Stimulated activated CD8-positive, alpha-beta memory T cell treated with anti-CD3 and anti-CD28 coated beads, Interleukin-2, amount 100 ng/mL, for 1 hour (primary cell): ENCODE measurements at places on chromosomes 12 and 14.

DNA sequence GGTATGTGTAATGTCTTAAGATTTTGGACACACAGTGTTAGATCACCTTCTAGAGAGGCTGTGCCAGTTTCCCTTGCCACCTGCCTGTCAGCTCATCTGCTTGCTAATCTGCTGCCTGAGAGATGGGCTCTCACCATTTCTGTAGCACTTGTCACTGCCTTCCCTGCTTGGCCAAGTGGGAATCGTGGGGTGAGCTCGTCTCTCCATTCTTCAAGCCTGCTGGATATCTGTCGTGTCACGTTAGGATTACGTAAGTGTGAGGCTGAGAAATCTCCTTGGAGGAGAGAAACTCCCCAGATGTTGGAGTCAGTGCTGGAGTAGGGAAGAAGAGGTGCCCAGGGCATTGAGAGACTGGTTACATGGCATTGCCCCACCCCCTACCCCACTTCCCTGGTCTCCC is 8.6 kb upstream of the RPH3A start:
- DNase-seq: no peak

DNA sequence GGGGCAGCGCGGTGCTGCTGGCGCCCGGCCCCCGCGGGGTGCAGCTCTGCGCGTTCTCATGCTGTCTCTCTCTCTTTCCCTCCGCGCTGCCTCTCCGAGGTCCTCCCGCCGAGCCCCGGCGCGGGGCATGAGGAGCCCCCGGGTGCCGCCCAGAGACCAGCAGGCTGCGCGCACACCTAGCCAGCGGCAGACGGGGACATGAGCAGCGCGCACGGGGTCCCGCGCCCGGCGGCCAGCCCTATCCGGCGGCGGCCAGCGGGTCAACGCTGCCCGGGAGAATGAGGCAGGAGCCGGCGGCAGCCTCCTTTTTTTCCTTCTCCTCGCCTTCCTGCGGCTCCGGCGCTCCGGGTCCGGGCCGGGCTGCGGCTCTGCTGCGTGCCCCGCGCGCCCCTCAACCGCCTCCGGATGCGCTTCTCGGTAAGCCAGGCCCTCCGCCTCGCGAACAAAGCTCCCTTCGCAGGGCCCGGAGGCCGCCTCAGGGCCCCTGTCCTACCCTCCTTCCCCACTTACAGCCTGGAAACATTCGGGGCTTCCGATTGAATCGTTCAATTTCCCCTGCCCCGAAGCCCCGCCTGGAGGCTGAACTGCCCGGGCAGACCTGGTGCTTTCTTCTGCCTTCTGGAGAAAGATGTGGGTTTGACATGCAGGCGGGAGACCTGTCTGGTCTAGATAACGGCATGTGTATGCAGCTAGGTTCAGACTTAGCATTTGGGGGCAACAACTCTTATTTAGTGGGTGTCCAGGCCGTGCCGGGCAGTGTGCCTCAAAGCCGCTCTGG is at the start of gene TUNAR:
Gene TUNAR (plus strand): TSS at position 72 of the 778 bp plus-strand sequence.
- DNase-seq: no peak

- no peak for DNase-seq
Observed at GRCh38 chr12:90280033-90280432, 571.4 kb upstream of the ATP2B1 start.

GRCh38 chr12:28132398-28132797 is 57.9 kb upstream of the CCDC91 start:
- no peak for DNase-seq

- DNase-seq: no peak
Observed at GRCh38 chr12:12358528-12358927, 1.6 kb downstream of the BORCS5 start.

DNA sequence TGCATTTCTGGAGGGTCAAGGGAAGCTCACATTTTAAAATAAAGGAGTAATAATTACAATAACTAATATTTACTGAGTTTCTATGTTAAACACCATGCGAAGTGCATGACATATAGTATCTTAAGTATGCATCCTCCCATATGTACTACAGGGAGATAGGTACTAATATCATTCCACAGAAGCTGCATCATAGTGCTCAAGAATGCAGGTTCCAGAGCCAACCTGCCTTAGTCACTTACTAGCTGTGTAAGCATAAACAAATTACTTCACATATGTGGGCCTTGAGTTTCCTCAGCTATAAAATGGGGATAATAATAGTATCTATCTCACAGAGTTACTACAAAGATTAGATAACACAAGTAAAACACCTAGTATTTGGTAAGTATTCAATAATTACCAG is 18.3 kb downstream of the ARMH4 start:
- no peak for DNase-seq

DNA sequence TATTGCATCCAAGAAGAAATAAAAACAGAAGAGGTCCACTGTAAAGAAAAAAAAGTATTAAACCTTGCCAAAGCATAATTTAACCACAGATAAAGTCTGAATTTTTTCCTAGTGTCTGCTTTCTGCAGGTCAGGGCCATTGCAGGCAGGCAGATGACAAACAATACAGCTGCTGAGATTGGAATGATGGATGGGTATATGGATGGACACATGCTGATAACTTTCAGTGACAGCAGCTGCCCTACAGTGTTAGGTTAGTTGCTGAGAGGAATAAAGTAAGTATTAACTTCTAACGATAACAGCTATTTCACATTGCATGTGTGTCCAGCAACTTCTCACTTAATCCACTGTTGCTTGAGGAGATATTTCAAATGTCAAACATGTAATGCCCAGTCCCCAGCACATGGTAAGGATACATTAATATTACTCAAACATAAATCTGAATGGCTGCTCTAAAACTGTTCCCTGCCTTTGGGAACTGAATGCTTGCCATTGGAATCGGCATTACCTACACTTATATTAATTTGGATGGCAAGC is 515.3 kb downstream of the RMST start:
- no peak for DNase-seq

GRCh38 chr12:79371226-79371625 is 319.5 kb downstream of the PAWR start:
- DNase-seq: no peak

- DNase-seq: no peak
Observed at GRCh38 chr14:22928237-22929103, 706 bp downstream of the PRMT5 start.

DNA sequence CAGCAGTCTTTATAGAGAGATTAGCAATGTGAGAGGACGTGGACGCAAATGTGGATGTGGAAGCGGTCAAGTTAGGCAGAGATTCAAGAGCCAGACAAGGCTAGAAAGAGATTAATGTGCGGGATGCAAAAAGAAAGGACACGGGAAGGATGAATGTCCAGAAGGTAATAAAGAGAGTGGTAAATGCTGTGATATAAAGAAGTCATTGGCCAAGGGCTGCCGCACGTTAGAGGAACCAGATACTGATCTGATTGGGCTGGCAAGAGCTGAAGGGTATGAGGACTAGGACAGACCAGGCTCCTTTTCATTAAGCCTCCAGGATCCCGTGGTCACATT is 59.5 kb downstream of the DHRS2 start:
- DNase-seq: no peak

GRCh38 chr12:5807090-5807414 is 138.0 kb downstream of the ANO2 start:
- DNase-seq: no peak

- DNase-seq: no peak
Observed at GRCh38 chr12:40137252-40137651, 31.4 kb upstream of the SLC2A13 start.

GRCh38 chr12:32365473-32366064 is 33.8 kb upstream of the FGD4 start:
- DNase-seq: peak; percentile 5

DNA sequence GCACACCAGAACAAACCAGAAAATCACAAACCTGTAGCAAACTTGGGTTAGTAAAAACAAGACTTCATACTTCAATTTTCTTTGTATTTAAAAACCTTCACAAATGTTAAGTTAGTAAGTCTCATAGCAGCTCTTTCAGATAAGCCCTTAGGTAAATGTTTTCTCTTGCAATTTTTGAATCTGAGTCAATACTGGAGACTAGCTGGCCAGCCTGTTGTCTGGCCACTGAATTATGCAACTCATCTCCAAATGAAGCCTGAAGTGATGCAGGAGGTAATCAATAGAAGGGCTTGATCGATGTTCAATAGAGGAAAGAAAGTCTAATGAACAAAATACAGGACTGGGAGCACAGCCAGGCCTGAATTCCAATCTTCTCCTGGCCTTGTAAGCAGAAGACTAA is 465.2 kb downstream of the LRIG3 start:
- no peak for DNase-seq

- DNase-seq: no peak
Observed at GRCh38 chr12:28065374-28065773, 92.8 kb upstream of the PTHLH start.

GRCh38 chr14:25588751-25589150 is 538.8 kb upstream of the STXBP6 start:
- DNase-seq: no peak

- DNase-seq: no peak
Observed at GRCh38 chr12:92299344-92299743, 153.7 kb upstream of the BTG1 start.

DNA sequence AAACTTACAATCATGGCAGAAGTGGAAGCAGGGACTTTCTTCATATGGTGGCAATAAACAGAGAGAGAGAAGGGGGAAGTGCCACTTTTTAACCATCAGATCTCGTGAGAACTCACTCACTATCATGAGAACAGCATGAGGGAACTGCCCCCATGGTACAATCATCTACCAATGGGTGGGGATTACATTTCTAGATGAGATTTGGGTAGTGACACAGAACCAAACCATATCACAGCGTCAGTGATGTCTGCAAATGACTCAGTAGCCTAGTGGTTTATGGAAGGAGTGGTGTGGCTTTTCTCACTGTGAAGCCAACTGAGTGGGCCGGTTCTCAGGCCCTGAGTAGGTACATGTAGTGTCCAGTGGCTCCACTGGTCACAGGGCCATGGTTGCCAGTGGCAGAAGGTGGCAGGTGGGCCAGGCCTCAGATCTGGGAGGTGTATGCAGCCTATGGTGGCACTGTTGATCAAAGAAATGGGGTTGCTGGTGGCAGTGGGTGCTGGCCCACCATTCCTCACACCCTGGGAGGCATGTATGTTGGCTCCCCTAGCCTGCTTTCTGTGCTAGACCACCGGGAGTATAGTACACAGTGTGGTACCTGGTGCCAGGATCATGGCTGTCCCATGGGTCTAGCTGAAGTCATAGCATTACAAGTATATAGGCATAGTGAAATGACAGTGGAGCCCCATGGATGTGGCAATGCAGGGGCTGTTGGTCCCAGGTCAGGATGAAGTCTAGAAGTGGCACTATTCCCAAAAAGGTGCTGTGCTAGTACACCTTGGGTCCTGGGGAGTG is 191.9 kb downstream of the NUBPL start:
- DNase-seq: no peak

DNA sequence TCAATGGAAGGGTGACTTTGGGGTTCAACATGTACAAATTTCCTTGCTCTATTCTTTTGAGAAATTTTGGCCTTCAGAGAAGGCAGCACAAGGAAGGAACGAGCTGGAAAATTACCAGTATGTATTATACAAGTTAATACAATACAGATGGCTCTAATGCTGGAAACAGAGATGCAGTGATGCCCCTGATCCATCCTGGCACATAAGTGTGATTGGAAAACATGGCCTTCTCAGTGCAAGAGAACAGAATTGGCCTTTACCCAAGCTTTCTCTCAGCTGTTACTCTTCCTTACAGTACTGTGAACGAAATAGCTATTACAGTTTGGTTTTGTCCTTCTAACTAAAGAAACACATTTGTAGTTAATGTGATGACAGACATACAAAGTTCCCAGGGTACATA is 102.5 kb upstream of the GPHB5 start:
- no peak for DNase-seq

DNA sequence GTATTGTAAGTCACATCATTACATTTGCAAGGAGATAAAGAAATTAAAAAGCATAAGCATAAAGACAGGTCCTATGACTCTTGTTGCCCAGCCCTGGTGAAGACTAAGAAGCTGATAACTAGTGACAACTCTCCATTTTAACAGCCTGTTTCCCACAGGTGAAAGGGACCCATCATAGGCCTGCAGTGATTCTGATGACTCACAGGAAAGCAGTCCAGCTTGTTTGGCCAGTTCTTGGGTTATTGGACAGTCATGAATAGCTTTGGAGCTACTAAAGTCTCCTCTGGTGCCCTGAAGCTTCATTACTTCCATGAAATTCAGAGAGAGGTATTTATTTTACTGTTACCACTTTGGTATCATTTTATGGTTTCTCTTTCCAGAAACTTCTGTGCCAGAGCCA is 55.5 kb upstream of the DYRK2 start:
- no peak for DNase-seq

GRCh38 chr12:90816353-90817089 is 138.5 kb downstream of the CCER1 start:
- DNase-seq: no peak

DNA sequence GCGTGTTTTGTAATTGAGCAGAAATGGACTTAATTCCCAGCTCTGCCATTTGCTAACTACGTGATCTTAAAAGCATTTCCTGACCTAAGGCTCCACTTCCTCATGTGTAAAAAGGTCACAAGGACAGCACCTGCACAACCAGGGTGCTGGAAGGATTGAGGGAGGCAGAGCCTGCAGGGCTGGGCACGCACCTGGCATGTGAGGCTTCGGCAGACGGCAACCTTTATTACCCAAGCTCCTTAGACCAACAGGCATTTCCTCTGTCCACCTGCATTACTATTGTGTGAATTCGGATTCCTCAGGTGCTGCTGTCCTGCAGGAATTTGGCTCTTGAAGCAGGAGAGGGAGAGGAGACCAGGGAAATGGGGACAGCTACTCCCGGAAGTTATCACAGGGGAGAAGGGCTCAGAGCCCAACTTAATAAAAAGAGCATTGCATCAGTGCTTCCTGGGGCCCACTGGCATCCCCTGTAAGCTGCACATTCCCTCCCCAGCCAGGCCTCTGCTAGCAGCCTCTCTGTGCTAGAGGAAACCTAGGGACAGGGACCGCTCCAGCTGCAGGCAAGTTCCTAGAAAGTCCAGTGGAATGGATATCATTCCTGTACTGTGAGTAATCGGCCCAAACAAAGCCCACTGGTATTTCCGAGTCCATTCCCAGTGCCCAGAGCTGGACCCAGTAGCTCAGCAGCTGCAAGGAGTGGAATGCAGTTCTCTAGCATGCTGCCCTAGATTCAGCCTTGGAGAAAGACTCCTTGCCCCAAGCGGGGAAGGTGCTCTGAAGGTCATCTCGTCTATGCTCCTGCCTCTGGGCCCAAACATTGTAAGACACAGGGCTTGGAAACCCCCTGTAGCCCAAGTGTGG is 157.1 kb upstream of the CCND2 start:
- no peak for DNase-seq

DNA sequence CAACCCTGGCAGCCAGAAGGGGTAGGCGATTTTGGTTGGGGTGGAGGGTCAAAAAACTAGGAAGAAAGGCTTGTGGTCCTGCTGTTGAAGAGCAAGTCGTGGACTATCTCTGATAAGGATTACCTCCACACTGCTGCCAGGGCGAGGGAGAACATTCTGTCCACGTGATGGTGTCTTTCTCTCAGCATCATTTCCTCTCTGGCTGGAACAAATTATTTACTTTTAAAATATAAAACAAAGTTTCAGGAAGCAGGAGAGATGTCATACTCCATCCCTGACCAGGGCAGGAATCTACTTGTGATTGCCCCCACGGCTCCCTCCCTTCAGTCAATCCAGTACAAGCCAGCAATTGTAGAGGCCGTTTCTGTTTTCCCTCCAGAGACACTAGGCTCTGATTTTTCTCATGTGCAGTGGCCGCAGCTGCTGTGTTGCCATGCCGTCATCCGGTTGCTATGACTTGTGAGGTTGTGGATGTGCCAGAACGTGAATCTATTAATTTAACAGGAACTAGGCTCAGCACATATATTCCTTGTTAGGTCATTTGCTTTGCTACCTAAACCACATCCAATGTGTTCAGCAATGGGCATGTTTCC is 61.5 kb upstream of the PTGR2 start:
- DNase-seq: no peak
